H1 (cell line): ENCODE measurements at places on chromosomes 11 and 22. TPM values are rescaled to one million over a fixed set of nuclear protein-coding genes. Genes with fewer than 3 reads are reported as not detected.

Gene CRYBB1
- total RNA-seq, result 1.7 and 4.2 TPM in 2 replicates

GRCh38 chr11:35135222-35135621 is 3.7 kb upstream of the CD44 start:
- no peak for DNase-seq

- no peak for DNase-seq
Observed at GRCh38 chr11:132409573-132410355, 1039.3 kb downstream of the NTM start.

DNA sequence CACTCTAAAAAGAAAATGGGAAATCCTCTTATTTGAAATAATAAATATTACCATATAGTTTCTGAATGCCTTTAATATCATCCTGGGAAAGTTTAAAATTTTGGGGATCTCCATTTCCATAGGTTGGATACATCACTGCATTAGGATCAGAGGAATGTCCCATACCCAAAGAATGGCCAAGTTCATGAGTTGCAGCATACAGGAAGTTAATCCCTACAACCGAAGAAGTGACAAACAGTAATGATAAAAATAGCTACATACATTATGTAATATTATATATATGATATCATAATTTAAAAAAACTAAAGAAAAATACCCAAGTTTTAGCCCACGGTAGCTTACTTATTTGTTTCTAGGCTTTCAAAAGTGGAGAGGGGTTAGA is 7.4 kb downstream of the MMP7 start:
- no peak for DNase-seq

Gene CELSR1
- total RNA-seq, result 12.2 and 12.4 TPM in 2 replicates

Gene MADD
- 43.7 and 45.4 TPM in 2 replicates for total RNA-seq

Gene PLAAT4
- total RNA-seq, result 2.6 and 2.8 TPM in 2 replicates

GRCh38 chr11:770642-771616 is 6.4 kb downstream of the GATD1 start:
- no peak for DNase-seq

- DNase-seq, result no peak
Observed at GRCh38 chr11:122744357-122744756, 88.8 kb downstream of the UBASH3B start.

DNA sequence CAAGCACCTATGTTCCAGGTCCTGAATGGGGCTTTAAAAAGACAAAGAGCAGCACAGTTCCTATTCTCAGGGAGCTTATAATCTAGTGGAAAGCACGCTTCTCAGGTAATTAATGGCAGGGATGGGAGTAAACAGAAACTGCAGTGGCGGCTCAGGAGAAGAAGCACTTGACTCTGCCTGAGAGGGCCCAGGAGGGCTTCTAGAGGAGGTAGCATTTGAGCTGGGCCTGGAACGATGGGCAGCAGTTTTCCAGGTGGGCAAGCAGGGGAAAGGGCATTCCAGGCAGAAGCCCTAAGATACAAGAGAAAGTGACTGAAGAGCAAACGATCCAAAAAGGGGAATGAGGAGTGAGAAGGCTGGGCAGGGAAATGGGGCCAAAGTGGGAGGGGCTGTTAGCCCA is 37.1 kb upstream of the CHST1 start:
- DNase-seq, result no peak

DNA sequence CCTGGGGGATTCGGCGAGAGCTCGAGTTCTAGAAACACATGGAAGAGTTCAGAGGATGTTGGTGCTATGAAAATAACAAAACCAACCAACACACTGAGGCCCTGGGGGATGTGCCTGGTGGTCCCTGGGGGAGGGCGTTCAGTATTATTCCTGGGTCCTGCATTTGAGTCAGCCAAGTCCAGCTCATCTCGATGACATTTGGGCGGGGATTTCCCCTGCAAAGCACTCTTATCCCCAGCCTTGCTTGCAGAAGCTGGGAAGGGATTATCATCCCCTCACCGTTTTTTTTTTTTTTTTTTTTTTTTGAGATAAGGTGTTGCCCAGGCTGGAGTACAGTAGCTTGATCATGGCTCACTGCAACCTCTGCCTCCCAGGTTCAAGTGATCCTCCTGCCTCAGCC is 2.1 kb upstream of the SMIM38 start:
- DNase-seq, result no peak

Gene GLYATL1
- 10.7 and 11.5 TPM in 2 replicates for total RNA-seq

DNA sequence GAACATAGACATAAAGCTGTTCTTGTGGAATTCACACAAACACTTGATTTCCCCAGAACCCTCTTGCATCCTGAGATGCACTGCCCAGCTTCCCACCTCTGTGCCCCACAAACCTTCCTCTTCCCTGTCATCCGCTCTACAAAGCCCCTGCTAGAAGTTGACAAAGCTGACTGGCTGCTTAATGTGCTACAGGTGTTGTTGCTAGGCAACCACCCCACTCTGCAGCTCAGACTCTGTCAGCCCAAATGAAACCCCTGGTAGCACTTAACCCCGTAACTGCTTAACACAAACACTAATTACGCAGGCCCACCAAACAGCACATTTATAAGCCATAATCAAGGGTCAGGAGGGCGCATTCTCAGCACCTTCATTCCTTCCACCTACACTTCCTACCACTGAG is 172.0 kb upstream of the CADM1 start:
- no peak for DNase-seq

DNA sequence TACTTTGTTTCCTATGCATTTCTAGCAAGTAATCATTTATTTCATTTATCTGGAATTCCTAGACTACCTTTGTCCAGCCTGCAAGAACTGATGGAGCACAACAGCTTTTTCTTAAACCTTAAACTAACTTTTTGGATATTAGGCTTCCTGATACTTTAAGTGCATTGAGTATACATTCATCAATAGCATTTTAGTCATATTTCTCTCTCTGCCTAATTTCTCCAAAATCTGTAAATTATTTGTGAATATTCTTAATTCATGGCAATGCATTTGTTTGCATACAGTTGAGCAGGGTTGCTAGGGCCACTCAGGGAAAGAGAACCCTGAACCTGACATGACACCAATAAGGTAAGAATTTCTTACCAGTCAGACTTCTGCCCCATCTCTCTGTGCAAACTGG is 29.1 kb upstream of the APLNR start:
- DNase-seq, result no peak
